ENCODE measurements at places on chromosomes 11 and 22. TPM values are rescaled to one million over a fixed set of nuclear protein-coding genes. Genes with fewer than 3 reads are reported as not detected.
A peak's percentile ranks its signal among the peaks of the same experiment; 100 is the strongest.

- no peak for DNase-seq
Measured at GRCh38 chr22:21446128-21446826, 20.9 kb upstream of the TMEM191C start.

GRCh38 chr22:48876951-48877350 lies 950.7 kb downstream of the BRD1 start:
- DNase-seq, result no peak

DDX25 gene
- total RNA-seq, result not detected

- DNase-seq, result no peak
Measured at GRCh38 chr11:64643920-64644646, 53.1 kb downstream of the SLC22A12 start.

TMPRSS13 gene
- not detected for total RNA-seq

OLFML1 gene
- total RNA-seq, result not detected

GRCh38 chr11:87263979-87264378 lies 226.2 kb downstream of the TMEM135 start:
- DNase-seq, result no peak

- no peak for DNase-seq
Measured at GRCh38 chr22:47119181-47119580, 356.7 kb downstream of the TBC1D22A start.

DNA sequence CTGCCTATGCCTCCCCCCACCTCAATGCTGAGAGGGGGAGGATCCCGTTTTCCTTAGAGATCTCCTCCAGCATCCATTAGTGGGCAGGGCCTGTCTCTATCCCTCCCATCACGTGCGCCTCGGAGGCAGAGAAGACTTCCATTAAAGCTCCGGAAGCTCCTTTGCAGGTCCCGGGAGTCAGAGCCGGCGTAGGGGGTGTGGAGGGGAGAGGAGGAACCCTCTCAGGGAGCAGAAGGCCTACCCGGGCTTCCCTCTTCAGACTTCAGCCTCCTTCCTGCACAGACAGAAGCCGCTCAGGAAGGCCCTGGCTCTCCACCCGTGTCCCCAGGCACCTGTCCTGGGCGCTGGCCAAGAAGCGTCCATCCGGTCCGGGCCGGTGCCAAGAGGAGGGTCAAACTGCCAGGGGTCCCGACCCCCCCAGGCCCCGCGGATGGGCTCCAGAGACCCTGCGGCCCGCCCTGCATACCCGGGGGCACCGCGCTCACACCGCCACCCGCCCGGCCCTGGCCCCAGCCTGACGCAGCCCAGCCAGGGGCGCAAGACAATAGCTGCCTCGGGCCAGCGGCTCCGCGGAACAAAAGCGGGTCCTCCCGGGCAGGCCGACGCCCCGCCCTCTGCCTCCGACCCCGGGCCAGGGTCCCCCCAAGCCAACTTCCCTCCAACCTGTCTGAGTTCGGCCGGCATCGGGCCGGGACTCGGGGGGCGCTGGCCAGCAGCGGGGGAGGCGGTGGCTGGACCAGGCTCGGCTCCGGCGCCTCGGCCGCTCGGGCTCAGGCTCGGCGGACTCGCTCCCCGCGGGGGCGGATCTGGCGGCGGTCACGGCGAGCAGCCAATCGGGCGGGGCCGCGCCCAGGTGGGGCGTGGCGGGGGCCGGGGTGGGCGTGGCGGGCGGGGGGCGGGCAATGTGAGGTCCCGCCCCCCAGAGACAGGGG lies 29.9 kb downstream of the ARVCF start:
- peak; percentile 68 for DNase-seq

BRSK2 gene
- 0.21 TPM for total RNA-seq

DNA sequence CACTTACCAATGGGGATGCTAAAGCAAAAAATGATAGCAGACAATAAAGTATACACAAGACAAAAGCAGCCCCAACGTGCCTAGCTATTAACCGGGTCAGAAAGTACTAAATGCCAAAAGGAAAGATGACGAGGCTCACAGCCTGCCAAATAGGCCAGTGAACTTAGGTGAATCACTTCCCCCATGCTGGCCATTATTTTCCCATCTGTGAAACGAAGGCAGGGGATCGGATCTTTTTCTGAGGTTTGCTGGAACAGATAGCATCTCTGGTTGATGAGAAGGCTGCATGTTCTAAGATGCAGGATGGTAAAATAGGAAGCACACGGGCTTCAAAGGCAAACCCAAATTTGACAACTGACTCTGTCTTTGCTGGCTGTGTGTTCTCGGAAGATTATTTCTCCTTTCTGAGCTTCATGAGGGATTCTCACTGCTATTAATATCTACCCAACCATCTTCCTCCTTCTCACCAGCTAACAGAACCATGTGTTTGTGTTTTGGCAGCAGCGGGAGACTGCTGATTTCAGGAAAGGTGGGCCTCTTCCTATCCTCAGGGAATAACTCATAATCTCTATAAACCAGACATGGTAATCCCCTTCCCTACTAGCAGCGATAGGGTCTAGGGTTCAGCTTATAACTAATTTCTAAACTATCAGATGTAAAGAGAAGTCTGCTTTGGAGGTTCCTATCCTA lies 390.7 kb downstream of the LARGE1 start:
- DNase-seq, result no peak

GRCh38 chr22:40300884-40301672 lies 45.2 kb upstream of the ADSL start:
- DNase-seq, result no peak

DNA sequence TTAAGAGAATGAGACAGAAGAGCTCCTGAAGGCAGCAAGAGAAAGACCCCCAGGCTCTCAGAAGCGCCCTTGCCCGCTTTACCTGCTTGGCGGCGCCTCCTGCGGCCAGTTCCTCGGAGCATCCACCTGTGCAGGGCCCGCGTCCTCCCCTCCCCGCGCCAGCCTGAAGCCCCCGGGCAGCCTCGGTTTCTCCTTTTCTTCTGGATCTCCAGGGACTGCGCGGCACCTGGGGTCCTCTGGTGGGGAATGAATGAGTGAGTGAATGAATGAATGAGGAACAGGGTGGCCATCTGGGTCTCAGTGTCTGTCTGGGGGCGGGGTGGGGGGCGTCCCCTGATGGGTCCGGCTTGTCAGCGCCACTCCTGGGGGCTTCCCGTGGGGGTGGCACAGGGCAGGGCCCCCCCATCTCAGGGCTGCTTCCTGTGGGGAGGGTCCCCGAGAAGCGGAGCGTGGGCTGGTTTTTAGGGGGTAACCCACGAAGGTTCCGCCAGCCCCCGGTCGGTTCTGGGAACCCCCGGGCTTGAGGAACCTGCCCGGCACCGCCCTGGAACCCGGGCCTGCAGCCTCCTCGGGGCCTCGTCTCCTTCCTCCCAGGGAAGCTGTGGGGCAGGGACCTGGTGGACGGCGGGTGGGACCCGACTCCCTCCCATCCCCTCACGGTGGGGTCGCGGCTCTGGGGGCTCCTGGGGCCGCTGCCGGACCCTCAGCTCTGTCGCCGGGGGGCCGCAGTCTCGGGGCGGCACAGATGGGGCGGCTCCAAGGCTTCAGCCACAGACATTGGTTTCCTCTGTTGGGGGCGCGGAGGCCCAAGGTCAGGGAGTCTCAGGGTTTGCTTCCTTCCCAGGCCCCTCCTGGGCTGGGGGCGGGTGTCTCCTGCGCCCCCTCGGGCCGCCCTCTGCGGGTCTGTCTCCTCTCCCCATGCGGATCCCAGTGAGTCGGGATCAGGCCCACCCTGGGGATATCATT lies 8.3 kb upstream of the KRTAP5-7 start:
- DNase-seq, result no peak

C22orf15 gene
- total RNA-seq, result 1.2 TPM

DNA sequence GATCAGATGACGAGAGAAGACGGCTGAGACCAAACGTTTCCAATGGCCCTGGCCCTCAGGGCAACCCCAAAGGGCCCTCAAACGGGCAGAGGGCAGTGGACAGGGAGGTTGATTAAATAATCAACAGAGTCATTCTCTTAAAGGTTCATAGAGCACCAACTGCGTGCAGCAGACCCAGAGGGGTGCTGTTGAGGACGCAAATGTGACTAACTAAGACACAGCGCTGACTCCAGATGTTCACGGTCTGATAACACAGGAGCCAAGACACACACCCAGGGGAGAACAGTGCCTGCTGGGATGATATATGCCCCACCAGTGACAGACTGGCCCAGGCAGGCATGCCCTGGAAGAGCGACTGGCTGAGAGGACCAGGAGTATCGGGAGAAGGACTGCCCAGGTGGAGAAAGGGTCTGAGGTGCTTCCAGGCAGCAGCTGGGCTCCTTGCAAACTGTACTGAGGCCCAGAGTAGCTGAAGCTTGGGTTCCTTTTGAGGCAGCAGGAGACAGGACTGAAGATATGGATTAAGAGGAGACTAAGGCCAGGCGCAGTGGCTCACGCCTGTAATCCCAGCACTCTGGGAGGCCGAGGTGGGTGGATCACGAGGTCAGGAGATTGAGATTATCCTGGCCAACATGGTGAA lies 7.7 kb downstream of the VWCE start:
- DNase-seq, result no peak

- DNase-seq, result no peak
Measured at GRCh38 chr11:19429108-19429760, 188.5 kb upstream of the E2F8 start.

OR4C11 gene
- not detected for total RNA-seq
